ENCODE measurements at places on chromosomes 12 and 14.

- no peak for DNase-seq
Measured at GRCh38 chr12:131017477-131017991, 63.8 kb downstream of the ADGRD1 start.

GRCh38 chr14:103533137-103533998 lies 4.4 kb downstream of the TRMT61A start:
- DNase-seq = no peak

DNA sequence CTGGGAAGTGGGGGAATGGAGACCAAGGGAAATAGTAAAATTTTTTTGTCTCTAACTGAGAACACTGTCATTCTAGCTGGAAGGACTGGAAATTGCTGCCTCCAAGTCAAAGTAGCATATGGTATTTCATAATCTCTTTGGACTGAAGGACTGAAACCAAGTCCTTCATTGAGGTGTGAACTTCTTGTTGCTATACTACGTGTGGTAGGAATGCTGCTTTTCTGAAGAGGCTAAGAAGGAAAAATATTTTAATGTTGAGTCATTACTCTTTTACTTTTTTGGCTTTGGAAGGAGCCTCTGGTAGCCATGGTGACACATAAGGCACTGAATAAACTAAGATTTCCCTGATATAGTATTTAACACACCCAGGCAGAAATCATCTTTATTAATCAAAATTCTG lies 465.4 kb downstream of the NPAS3 start:
- DNase-seq = no peak

GRCh38 chr12:111396726-111397445 lies 8.8 kb upstream of the SH2B3 start:
- DNase-seq = peak; percentile 85

DNA sequence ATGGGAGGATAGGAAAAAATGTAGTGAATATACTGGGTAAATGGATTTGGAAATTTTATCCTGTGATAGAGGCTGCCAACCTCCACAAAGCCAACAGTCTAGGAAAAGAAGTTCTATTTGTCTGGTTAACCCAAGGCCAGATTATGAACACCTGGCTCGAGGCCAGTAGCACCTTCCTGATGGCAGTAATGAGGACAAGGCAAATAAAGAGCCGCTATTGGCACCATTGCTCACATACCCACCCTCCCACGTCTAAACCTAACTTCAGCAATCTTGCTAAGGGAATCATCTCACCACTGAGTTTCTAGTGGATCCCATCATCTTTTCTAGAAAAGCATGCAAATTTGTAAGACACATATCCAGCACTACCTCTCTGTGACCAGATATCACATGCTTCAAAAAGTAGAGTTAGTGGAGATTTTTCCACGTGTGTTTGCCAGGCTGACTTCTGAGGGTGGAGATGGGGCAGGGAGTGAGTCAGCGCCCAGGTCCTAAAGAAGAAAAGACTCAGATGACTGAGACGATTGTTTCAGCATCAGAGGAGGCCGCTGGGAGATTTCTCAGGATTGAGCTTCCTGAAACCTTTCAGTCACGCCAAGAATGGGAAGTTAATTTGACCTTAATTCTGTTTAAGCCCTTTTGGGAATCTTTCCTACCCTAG lies 362.9 kb downstream of the EMP1 start:
- no peak for DNase-seq

DNA sequence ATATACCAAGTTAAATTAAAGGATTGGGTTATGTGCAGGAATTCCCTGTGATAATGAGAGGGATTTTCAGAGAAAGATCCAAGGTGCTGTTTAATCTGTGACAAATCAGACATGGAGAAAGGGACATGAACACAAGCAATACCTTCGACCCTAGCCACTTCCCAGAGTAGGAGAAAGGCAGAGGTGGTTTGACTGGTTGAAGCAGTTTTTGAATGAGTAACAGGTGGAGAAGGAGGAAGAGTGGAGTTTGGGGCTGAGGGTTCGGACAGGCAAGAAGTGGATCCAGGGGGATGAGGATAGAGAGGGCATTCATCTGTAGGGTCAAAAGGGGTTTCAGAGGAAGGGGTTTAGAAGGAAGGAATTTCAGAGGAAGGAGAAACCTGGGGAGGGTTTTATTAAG lies 27.4 kb upstream of the A2M start:
- DNase-seq = no peak

GRCh38 chr12:4448943-4449850 lies 3.6 kb upstream of the FGF6 start:
- DNase-seq = no peak

DNA sequence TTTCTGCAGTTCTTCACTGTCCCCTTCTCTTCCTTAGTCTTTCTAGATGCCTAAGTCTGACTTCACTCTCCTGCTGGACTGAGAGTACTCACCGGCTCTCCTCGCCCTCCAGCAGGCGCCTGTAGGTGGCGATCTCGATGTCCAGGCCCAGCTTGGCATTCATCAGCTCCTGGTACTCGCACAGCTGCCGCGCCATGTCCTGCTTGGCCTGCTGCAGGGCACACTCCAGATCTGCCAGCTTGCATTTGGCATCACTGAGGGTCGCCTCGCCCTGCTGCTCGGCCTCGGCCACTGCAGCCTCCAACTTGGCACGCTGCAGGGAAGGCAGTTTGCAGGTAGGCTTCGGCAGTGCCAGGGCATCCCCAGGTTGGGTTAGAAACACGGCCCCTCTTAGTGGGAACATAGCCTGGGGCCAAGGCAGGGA lies 5.2 kb downstream of the KRT84 start:
- DNase-seq = no peak

GRCh38 chr14:66662374-66662773 lies 154.4 kb downstream of the GPHN start:
- no peak for DNase-seq
